GM12864 (cell line): ENCODE measurements at places on chromosomes 3 and 15.

DNA sequence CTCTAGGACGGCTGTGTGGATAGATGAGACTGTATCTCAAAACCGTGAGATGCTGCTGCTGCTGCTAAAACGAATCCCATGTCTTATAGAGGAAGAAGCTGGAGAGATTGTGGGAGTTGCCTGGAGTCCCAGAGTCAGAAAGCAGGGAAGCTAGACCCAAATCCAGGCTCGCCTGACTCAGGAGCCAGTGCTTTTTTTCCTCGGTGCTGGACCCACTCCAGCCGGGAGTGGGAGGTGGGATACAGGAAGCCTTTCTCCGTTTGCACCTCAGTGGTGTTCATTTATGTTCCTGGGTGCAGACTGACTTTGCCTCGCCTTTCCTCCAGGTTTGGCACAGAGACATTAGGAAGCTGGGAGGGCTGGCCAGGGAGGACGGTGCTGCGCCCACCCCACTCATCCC is 150.9 kb upstream of the LINGO1 start:
- no peak for DNase-seq

DNA sequence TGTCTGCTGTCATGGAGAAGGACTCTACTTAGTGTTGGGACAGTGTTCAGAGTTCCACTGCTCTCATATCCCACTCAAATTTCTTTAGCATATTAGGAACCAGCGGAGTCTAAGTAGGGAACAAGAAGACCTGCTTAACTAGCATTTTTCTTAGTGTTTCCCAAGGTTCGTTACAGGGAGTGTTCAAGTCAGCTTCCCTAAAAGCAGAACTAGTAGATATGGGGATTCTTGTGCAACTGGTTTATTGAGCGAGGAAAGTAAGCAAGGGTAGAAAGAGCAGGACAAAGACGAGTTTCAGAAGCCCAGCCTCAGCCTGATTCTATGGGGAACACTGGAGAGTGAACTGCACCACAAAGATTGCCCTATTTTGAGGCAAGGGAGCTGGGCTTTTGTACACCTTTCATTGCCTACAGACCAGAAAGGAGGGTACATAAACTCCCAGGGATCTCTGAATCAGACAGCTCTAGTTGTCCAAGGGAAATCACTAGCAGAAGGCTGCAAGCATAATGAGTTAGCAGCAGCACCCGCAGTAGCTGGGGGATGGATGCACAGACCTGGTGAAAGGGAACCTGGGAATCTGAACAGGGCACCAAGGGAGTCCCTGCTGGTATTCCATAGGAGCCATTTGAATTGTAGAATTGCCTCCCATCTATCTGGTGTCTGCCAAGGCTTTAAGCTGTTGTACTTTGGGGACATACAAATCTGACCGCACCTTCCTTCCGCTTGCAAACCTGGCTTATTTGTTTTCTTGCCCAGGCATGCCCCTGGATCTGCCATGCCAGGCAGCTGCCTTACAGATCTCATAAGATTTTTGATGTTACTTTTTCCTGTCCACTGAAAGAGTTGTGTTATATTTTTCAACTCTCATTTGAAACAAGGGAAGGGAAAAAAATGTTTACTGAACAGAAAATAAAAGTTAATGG is 15.1 kb downstream of the CMTM7 start:
- DNase-seq, result no peak

- DNase-seq, result no peak
These were observed 174.2 kb downstream of the FEZF2 start for GRCh38 chr3:62199126-62199525.

GRCh38 chr3:144708437-144708836 is 736.8 kb downstream of the DIPK2A start:
- no peak for DNase-seq

GRCh38 chr15:46389739-46390138 is 754.9 kb downstream of the SQOR start:
- no peak for DNase-seq

GRCh38 chr15:25801586-25802284 is 61.4 kb downstream of the ATP10A start:
- no peak for DNase-seq

DNA sequence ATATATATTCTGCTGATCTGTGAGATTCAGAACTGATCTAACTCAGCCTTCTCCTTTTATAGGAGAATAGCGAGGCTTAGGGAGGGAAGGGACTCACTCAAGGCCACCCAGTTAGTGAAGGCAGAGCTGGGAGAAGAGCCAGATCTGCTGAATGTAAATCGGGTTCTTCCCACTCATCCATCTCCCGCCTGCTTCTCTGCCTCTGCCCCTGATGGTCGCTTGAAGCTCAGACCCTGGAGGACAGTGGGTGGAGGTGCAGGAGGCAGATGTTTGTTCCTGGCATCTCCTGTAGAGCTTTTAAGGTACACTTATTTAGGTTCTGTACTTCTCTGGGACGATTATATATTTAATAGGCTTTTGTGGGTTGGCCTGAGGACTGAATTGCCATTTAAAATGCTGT is 4.3 kb downstream of the PDIA5 start:
- no peak for DNase-seq

DNA sequence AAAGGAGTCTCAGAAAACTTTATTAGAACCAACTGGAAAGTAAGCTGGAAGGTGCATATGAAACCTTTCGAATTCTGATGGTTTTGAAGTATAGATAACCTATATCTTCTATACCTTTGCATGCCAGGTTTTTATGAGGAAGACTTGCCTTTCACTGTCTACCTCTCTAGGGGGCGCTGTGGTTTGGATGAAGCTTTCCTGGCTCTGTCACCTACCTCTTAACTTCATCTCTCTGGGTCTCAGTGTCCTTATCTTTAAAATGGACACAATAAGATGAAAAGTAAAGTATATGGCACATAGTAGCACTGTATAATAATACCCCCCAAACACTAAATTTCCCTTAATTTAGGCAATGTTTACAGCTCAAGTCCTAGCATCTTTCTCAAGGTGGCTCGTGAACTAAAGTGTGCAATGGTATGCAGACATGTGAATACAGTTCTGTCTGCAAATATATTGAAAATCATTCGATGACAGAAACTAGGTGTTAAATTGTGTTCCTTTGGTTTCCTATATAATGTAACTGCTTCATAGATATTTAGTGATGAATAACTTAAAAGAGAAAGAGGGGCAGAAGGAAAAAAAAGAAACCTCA is 314.3 kb downstream of the CHST2 start:
- no peak for DNase-seq

DNA sequence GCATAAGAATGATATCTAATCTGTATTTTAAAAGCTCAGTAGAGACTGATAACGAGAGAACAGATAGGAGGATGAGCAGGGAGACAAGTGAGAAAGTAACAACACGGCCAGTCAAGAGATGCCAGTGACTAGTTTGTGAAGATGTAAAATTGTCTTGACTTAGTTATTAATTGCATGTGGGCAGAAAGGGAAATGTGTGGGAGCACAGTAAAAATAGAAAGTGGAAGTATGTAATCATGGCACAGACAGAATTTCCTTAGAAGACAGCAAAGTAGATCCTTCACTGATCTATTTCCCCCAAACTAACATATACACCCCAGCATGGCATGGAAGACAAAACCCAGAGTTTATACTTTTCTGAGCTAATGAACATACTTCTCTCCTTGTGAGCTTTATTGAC is 344.5 kb downstream of the FGF12 start:
- DNase-seq, result no peak

- DNase-seq, result no peak
These were observed 19.7 kb downstream of the SSR3 start for GRCh38 chr3:156535162-156535627.

GRCh38 chr15:98684436-98684835 is 36.1 kb downstream of the IGF1R start:
- no peak for DNase-seq

GRCh38 chr3:98699132-98699531 is 64.0 kb upstream of the ST3GAL6 start:
- no peak for DNase-seq

DNA sequence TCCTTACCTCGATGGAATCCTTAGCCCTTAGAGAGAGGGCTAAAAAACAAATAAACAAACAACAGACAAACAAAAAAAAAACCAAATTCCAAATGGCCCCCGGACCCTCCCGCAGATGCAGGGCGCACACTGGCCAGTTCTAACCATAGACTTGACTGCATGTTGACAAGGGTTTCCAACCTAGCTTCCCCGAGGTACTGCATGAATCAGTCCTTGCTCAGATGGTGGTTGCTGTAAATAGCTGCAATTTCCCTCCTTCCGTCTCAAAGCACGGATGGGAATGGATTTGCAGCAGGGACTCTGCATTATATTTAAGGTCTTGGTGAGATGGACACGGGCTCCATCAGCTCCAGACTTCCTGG is 162.8 kb downstream of the CD47 start:
- no peak for DNase-seq

- no peak for DNase-seq
These were observed 844.6 kb upstream of the ROBO1 start for GRCh38 chr3:80612366-80612765.
